ENCODE measurements at places on chromosomes 3 and 15.

- DNase-seq = no peak
Observed at GRCh38 chr3:116281313-116282143, 163.8 kb downstream of the LSAMP start.

- DNase-seq = no peak
Observed at GRCh38 chr15:79956354-79956939, 14.5 kb downstream of the BCL2A1 start.

DNA sequence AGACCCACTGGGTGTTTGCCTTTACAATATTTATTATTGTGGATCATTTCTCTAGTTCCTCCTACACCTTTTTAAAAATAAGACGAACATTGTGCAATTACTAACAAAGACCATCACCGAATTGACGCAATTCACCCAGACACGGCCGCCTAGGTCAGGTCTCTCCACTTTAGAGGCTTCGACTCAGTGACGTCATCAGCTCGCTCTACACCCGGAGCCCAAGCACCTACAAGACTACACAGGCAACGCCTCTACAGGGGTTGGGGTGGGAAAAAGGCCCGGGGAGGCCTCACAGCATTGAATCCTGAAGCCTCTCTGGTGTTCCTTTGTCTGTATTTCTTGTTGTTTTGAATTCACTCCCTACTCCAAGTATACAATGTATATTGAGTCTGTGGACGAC lies 16.6 kb downstream of the ZIC4 start:
- DNase-seq = no peak

DNA sequence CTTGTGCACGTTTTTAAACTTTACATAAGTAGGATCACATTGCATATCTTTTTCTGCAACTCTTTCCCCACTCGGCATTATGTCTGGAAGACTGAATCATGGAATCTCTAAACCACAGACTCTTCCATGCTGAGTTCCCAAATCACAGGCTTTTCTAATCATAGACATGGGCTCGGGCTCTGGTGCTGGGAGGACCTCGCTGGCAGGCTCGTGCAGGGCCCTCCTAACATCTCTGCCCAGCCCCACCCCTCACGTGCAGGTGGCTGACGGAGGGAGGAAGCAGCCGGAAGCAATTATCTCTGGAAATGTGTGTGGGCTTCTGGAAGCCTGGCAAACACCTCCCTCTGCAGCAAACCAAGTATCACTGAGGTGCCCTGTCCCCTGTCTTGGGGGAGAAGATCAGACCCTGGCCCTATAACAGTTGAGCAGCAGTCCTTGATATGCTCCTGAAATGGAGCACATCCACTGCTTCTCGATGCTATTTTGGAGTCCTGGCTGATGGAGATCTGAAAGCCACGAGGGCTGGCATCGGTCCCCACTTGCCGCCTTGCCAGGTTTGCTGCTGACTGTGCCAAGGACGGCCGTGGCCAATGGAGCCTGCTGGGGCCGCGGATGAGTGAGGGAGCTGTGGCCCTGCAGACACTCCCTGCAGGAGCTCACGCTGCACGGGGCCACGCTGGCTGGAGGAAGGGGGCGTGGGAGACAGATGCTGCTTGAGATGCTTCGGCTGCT lies 4.4 kb upstream of the IQSEC1 start:
- DNase-seq = no peak

- no peak for DNase-seq
Observed at GRCh38 chr3:45402138-45402537, 13.8 kb downstream of the LARS2 start.

GRCh38 chr3:13213490-13213889 lies 140.3 kb upstream of the IQSEC1 start:
- DNase-seq = no peak

DNA sequence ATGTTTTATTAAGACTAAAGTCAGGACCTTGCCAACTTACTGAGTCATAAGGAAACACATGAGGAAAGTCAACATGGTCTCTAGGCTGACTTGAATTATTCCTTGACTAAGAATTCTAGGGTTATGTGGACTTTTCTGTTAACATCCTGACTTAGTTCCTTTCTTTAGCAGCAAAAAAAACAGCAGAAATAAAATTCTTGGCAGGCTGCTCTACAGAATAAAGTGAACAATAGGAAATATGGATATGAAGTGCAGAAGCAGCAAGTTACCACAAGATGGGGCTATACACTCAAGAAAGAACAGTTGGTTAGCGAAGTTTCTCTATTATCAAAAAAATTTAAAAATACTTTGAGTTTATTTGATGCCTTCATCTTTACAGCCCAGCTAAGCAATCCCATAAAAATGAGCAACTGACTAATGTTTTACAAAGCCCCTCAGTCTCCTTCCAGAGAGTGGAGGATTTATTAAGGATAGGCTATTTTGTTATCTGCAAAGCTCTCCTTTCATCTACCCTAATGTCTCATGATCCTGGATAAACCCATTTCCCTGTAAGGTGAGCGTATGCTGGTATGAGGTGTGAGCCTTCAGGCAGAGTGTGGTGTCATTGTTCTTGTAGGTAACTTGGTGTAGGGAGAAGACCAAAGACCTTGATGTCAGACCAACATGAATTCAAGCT lies 23.1 kb upstream of the MCCC1 start:
- DNase-seq = no peak

GRCh38 chr3:134367869-134368750 lies 6.1 kb downstream of the AMOTL2 start:
- no peak for DNase-seq

GRCh38 chr3:105473521-105474223 lies 107.0 kb downstream of the ALCAM start:
- no peak for DNase-seq

DNA sequence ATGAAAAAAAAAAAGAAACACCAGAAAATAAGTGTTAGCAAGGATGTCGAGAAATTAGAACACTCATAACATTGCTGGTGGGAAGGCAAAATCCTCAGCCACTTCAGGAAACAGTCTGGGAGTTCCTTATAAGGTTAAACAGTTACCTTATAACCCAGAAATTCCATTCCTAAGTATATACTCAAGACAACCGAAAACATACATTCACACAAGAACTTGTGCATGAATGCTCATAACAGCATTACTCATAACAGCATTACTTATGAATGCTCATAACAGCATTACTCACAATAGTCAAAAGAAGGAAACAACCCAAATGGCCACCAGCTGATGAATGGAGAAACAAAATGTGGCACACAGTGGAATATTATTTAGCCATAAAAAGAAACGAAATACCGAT lies 34.8 kb upstream of the DCP1A start:
- DNase-seq = no peak

- no peak for DNase-seq
Observed at GRCh38 chr3:177354466-177354865, 157.2 kb upstream of the TBL1XR1 start.

DNA sequence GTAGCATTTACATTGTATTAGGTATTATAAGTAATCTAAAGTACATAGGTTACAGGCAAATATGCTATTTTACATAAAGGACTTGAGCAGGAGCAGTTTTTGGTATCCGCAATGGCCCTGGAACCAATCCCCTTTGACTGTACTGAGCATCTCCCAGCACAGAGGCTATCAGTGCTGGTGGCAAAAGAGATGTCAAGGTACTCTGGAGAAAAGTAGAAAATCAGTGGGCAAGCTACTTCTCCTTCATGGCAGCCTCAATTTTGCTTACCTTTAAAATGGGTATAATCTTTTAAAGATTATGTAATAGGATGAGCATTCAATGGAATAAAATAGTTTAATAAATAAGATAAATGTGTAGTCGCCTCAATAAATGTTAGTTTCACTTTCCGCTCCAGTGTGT lies 56.7 kb upstream of the LMCD1 start:
- no peak for DNase-seq

DNA sequence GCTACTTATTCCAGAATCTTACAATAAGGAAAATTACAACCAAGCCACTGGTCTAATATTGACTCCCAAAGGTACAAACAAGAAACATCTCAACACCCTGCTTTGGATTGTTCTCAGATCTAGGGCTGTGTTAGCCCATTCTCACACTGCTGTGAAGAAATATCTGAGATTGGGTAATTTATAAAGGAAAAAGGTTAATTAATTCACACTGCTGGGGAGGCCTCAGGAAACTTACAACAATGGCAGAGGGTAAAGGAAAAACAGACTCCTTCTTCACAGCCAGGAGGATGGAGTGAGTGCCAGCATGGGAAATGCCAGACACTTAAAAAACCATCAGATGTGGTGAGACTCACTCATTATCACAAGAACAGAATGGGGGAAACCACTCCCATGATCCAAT lies 208.3 kb downstream of the ULK4 start:
- no peak for DNase-seq

DNA sequence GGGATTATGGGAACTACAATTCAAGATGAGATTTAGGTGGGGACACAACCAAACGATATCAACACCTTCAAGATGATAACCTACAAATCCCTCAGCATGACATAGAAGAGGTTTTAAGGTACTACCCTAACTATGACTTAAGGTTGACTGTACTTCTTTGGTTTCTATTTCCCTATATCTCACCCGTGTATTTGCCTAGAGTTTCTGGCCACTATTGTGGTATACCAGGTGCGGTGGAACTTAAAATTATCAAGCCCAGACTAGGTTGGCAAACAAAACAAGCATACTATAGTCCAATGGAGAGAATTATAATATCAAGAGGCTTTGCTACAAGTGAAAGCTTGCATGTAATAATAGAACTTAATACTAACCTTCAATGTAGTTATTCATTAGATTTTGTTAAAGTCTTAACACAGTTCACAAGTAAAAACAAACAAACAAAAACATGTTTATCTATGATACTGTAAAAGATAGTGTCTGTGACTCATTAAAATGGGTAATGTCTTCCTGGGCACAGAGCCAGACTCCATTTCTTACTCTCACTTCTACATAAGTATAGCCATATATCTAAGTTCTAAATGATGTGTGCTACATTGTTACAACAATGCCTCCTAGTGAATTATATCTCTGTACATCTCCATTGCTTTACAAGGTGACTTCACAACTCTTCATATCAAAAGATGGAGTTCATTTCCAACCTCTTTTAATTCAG lies 479.1 kb downstream of the ZBBX start:
- no peak for DNase-seq

GRCh38 chr3:189737619-189738018 lies 106.4 kb downstream of the TP63 start:
- no peak for DNase-seq

- no peak for DNase-seq
Observed at GRCh38 chr3:8824238-8824637, 54.8 kb upstream of the OXTR start.

Measured in iPS DF 6.9 (cell line).